ENCODE measurements at places on chromosomes 3 and 15.

- H3K4me3 ChIP-seq: no peak overlapping the region
- no peaks in the 10 kb centered on the region for H3K27me3 ChIP-seq
- H3K4me1 ChIP-seq: peaks cover 18% of the 10 kb centered on the region
- no peak overlapping the region for H3K27ac ChIP-seq
- DNase-seq: no peak
- no peaks in the 10 kb centered on the region for H3K36me3 ChIP-seq
Measured at GRCh38 chr15:72110355-72110754, 7.6 kb downstream of the MYO9A start.

GRCh38 chr15:63231706-63232105 lies 42.3 kb downstream of the RAB8B start:
- H3K27me3 ChIP-seq: no peaks in the 10 kb centered on the region
- DNase-seq: no peak
- H3K36me3 ChIP-seq: no peaks in the 10 kb centered on the region
- no peak overlapping the region for H3K27ac ChIP-seq
- no peak overlapping the region for H3K4me3 ChIP-seq

DNA sequence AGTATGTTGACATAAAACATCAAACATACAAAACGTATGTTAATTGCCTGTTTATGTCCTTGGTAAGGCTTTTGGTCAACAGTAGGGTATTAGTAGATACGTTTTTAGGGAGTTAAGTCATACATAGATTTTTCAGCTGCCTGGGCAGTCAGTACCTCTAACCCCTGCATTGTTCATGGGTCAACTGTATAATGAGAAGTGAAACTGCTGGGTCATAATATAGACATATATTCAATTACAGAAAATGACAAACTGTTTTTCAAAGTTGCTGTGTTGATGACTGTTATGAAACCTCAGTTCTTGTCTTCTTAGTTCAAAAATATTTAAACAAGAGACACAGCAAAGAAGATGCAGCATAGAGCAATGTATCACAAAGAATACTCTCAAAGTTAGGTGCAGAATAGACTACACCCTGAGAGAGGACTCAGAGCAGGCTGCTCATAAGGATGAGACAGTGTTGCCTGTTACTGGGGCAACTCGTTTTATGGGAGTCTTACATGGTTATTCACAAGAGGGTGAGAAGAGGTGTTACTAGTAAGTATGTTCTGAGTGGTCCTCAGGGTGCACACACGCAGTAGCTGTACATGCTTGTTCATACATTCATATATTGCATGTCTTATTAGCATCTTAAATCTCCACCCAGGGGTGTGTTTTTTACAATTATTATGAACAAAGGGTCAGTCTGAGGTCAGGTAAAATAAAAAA lies 53.1 kb upstream of the ADAMTS17 start:
- H3K27ac ChIP-seq: no peak overlapping the region
- no peak for DNase-seq
- no peak overlapping the region for H3K4me3 ChIP-seq
- peaks cover 2% of the 10 kb centered on the region for H3K27me3 ChIP-seq
- H3K4me1 ChIP-seq: no peaks in the 10 kb centered on the region
- H3K36me3 ChIP-seq: no peaks in the 10 kb centered on the region

- no peaks in the 10 kb centered on the region for H3K4me1 ChIP-seq
- H3K36me3 ChIP-seq: no peaks in the 10 kb centered on the region
- H3K4me3 ChIP-seq: peak overlapping the region; percentile 42
Measured at GRCh38 chr15:26628879-26629529, 143.9 kb downstream of the GABRB3 start.

GRCh38 chr3:123194552-123194951 lies 7.2 kb upstream of the SEC22A start:
- H3K4me1 ChIP-seq: no peaks in the 10 kb centered on the region
- H3K4me3 ChIP-seq: no peak overlapping the region
- DNase-seq: no peak
- H3K36me3 ChIP-seq: no peaks in the 10 kb centered on the region
- H3K27me3 ChIP-seq: no peaks in the 10 kb centered on the region

- no peaks in the 10 kb centered on the region for H3K27me3 ChIP-seq
- peaks cover 17% of the 10 kb centered on the region for H3K36me3 ChIP-seq
- peak overlapping the region; percentile 77 for H3K4me3 ChIP-seq
Measured at GRCh38 chr3:57557085-57557537, 1.0 kb downstream of the PDE12 start.

DNA sequence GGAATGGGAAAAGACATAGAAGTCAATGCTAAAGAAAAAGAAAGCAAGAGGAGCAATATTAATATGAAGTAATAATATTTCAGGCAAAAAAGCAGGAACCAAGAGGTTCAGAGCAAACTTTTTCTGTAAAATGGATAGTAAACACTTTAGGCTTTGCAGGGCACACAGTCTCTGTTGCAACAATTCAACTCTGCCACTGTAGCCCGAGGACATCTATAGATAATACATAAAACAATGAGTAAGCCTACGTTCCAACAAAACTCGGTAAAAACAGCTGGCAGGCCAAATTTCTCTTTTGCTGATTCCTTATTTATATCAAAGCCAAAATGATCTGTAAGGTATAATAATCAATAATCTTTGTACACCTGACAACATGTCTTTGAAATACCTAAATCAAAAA lies 56.8 kb downstream of the SMAD6 start:
- H3K4me3 ChIP-seq: no peak overlapping the region
- no peak for DNase-seq
- H3K27me3 ChIP-seq: no peaks in the 10 kb centered on the region
- peak overlapping the region; percentile 88 for H3K27ac ChIP-seq
- H3K4me1 ChIP-seq: peaks cover 68% of the 10 kb centered on the region
- H3K36me3 ChIP-seq: no peaks in the 10 kb centered on the region

All from tibial artery (tissue), 4 donors.